ENCODE measurements at places on chromosomes 2 and 18. TPM values are rescaled to one million over a fixed set of nuclear protein-coding genes. Genes with fewer than 3 reads are reported as not detected.

Gene TLX2
- not detected for polyA plus RNA-seq

Gene GPR45
- polyA plus RNA-seq = 0.31 TPM

Gene OSR1
- polyA plus RNA-seq = 13.1 TPM

Gene TEX44
- polyA plus RNA-seq = not detected

Gene SLC25A12
- polyA plus RNA-seq = 27.6 TPM

All from aorta (tissue), 5 donors.